Central memory CD4-positive, alpha-beta T cell (primary cell): ENCODE measurements at places on chromosomes 1 and 21.

GRCh38 chr1:203287109-203287893 is 18.0 kb upstream of the BTG2 start:
- DNase-seq: peak; percentile 84

DNA sequence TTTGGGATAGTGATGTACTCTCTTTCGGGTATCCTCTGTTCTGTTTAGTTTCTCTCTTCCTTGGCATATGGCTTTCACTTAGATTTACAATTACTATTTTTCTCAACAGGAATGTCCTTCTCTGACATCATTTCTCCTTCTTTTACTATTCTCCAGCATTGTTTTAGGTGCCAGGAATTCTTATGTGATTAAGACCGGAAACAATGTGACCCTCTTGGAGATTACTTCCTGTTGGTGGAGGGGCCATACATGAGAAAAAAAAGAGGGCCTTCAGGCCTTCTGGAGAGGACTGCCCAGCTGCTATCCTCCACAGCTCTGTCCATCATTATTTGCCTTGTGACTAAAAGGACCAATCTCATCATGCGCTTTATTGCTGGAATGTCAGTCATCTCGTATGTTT is 50.4 kb upstream of the ADAMTS5 start:
- no peak for DNase-seq

DNA sequence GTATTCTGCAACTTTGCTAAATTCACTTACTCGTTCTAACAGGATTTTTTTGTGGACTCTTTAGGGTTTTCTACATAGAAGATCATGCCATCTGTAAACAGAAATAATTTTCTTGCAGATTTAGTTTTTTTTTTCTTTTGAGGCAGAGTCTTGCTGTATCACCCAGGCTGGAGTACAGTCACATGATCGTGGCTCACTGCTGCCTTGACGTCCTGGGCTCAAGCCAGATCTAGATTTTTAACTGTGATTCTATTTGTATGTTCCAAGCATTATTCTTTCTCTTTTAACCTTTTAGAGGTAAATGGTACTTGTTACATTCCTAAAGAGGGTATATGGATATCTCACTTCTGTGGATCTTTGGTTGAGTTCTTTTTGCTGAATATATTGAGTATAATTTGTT is 18.6 kb downstream of the FABP3 start:
- no peak for DNase-seq

DNA sequence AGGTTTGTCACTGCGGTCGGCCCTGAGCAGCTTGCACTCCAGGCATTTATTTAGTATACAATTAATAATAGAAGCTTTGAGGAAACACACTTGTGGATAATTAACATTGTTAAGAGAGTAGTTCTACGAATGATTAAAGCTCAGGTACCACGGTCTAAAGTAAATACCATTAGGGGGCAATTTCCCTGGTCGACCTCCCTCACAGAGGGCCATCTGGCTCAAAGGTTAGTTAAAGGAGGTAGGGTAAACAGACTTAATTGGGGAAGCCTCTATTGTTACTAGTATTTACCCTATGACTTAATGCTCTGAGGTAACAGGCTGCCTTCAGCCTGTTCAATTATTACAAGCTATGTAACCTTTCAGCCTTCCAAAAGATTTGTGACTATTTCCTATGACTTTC is 122.3 kb upstream of the SLC44A3 start:
- DNase-seq: no peak

DNA sequence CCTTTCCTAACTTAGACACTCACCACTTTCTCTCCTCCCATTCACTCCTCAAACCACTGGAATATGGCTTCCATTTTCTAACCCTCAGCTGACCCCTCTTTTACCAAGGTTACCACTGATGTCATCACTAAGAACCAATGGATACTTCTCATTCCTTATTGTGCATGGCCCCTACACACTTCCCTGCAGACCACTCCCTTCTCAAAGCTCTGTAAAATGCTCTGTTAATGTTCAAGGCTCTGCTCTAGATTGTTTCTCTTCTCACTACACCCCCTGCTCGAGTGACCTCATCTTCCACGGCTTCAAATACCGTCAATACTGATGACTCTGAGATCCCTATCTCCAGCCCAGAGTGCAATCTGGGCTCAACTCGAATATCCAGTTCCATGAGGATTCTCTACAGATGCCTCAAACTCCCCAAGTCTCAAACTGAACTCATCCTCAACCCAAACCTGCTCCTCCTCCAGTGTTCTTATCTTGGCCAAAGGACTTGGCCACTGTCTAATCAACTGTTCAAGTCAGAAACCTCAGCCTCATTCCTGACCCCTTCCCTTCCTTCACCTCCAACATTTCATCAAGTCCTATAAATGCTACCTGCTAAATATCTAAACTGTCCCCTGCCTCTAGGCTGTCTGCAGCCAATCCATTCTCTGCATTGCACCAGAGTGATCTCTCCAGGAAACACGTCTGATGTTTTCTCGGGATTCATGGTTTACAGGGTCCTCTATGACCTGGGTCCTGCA is 41.3 kb upstream of the BMP8B start:
- no peak for DNase-seq

DNA sequence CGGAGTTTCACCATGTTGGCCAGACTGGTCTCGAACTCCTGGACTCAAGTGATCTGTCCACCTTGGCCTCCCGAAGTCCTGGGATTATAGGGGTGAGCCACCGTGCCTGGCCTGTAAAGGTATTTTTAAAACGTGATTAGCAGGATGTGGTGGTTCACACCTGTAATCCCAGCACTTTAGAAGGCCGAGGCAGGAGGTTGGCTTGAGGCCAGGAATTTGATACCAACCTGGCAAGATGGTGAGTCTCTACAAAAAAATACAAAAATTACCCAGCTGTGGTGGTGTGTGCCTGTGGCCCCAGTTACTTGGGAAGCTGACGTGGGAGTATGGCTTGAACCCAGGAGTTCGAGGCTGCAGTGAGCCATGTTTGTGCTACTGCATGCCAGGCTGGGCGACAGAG is 43.3 kb upstream of the SOD1 start:
- no peak for DNase-seq

- DNase-seq: no peak
Observed at GRCh38 chr1:40796939-40797667, 13.5 kb downstream of the KCNQ4 start.

DNA sequence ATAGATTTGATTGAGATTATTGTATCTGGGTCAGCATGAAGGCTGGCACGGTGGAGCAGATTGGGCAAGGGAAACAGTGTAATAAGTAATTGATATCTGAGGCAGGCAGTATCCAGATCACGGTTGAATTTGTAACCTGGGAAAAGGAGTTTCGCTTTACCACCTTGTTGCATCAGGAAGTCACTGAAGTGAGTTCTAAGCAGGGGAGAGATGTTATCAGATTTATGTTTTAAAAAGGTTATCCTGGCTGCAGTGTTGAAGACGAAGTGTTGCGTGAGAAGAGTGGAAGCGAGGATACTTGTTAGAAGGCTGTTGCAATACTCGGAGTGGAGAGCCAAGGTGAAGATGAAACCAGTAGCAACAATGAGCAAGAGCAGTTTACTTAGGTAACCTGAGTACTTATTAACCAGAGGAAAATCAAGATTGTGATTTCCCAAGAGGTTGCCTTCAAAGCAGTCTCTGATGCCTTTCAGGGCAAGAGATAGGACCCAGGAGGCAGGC is 77.8 kb downstream of the LHX9 start:
- DNase-seq: no peak

GRCh38 chr1:29785137-29785527 is 548.8 kb downstream of the PTPRU start:
- DNase-seq: no peak

- DNase-seq: no peak
Observed at GRCh38 chr1:47675721-47676120, 237.9 kb downstream of the FOXD2 start.

GRCh38 chr1:210631399-210631798 is 302.7 kb downstream of the HHAT start:
- no peak for DNase-seq

DNA sequence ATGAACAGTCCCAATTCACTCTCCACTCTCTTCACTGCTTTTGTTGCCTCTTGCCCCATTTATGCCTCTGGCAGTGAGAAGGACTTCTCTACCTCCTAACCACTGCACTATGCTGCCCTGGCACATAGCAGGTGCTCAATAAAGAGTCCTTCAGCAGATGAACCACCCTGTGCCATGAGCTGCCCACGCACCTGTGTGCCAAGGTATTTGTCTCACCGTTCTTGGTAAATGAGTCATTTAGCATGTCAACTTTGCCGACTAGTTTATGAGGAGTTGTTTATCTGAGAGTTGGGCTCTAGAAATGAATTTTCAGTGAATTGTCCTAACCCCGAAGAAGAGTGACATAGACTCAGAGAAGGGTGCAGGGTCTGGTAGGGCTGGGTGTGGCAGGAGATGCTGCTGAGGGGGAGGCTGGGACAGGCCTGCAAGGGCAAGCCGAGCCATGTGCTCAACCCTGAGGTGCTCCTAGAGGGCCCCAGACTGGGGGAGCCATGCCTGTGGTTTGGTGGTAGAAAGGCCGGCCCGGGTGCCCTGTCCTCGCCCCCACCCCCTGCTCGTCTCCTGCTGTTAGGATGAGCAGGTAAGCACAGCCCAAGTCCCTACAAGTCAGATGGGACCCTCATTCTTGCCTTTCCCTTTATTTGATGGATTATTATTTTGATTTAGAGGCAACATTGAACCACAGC is 654.5 kb downstream of the MATN1 start:
- no peak for DNase-seq
